Fibroblast of skin of right quadriceps (primary cell): ENCODE measurements at places on chromosomes 6 and 20.
A peak's percentile ranks its signal among the peaks of the same experiment; 100 is the strongest.

DNA sequence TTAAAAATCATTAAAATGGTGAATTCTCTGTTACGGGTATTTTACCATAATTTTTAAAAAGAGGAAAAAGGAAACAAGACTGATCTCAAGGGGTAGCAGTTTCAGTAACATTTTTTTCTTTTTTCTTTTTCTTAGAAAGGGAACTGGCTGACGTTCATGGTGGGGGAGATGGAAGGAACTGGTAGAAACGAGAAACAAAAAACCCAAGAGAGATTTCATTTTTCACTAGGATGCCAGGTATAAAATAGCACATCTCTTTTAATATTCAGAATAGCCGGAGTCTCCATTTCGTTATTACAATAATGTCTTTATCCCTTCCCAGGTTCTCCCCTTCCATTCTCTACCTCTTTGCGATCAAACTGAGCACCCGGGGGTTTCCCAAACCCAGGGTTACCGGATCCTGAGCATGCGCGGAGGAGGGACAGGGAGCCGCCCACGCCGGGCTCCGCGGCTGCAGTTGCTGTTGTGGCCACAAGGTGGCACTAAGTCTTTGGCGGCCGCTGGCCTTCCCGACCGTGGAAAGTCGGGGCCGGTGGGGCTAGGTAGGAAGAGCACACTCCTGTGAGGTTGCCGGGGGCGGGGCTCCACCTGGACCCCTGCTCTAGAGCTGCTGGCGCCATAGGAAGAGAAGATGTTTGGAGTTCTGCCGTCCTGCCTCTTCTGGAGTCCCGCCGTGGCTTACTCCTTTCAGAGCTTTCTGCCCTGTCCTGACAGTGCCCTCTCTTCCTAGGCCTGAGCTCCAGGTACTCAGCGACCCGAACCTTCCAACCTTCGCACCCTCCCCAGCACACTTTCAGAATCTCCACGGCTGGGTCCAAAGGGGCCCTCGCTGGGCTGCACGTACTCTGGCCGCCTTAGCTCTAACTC lies 146.8 kb downstream of the SH3BGRL2 start:
- DNase-seq: peak; percentile 65

DNA sequence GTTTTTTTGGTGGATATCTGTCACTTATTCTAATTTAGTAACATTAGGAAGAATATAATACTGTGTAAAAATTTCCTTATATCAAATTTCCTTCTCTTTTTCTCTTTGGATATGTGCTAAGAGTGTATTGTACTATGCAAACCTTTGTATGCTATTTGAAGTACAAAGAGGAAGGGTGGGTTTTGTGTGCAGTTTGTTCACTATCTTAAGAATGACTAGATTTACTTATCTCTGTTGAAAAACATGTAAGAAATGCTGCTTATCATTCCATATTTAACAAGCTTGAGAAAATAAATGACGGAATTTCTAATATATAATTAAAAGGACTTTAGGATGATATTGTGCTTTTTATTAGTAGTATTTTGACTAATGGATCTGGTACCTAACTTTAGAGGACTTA lies 13.1 kb downstream of the CD2AP start:
- no peak for DNase-seq

- DNase-seq: no peak
Observed at GRCh38 chr6:167799033-167799821, 27.5 kb upstream of the AFDN start.

GRCh38 chr6:7526755-7527154 lies 14.7 kb upstream of the DSP start:
- no peak for DNase-seq

GRCh38 chr6:62640749-62641148 lies 354.7 kb upstream of the KHDRBS2 start:
- DNase-seq: no peak

DNA sequence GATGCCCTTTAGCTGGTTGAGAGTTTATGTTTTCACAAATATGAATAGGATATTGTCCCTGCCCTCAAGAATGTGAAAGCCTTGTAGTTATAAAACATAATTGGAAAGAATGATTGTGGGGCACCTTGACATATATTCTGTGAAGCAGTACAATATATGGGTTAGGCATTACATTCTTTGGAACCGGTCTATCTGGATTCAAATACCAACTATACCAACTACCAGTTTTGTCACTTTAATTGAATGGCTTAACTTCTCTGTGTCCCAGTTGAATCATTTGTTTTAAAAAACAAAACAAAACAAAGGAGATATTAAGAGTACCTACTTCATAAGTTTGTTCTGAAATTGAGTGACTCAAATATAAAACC lies 146.5 kb downstream of the TBC1D32 start:
- DNase-seq: no peak

GRCh38 chr6:21193790-21194475 lies 399.6 kb upstream of the SOX4 start:
- no peak for DNase-seq

- DNase-seq: no peak
Observed at GRCh38 chr20:3350422-3350821, 57.0 kb downstream of the DNAAF9 start.

- DNase-seq: peak; percentile 6
Observed at GRCh38 chr6:116925088-116925794, 48.2 kb downstream of the RFX6 start.

DNA sequence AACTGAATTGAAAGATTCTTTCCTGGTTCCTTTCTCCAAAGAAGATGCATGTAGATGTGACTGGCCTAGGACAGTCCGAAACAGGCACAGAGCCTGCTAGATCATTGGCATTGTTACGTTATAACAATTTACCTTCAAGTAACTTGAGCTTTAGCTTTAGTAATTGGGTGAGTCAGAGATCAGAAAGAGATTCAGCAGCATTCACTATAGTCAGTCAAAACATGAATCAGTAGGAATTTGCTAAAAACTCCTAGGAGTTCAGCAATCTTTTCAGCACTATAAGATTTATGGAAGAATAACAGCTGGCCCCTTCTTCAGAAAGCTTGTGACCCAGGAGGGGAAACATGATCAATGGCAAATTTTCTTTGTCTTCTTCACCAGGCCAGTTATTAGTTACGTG lies 281.7 kb upstream of the PRDM1 start:
- peak; percentile 89 for DNase-seq

- peak; percentile 66 for DNase-seq
Observed at GRCh38 chr20:49484180-49485140, 2.0 kb upstream of the KCNB1 start.

GRCh38 chr20:46974669-46975434 lies 80.2 kb downstream of the EYA2 start:
- no peak for DNase-seq

DNA sequence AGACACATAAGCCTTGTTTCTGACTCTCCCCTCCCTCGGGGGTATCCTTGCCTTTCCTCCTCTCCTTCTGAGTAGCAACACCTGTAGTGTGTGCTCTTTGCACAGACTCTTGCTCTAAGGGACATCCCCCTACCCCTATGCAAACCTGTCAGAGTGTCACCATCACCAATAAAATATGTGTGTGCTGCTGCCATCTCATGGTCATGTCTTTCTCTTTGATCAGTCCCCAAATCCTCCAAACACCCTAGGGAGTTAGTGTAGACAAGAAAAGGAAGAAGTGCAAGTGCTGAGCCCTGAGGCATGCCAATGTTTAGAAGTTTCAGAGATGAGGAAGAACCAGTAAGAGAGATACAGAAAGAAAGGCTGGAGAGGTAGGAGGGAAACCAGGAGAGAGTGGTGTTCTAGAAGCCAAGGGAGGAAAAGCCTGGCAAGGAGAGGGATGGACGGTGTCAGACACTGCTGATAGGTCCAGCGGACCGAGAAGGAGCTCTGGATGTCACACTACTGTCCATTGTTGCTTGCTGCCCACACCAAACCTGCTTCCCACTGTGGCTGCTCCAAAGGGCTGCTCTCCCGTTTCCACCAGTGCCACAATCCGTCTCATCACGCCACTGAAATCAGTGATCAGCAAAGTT lies 16.4 kb downstream of the TRMT6 start:
- DNase-seq: no peak
